SK-N-DZ (cell line): ENCODE measurements at places on chromosomes 6 and 20.

- no peak for DNase-seq
These were observed at the start of gene RREB1 for GRCh38 chr6:7107578-7108195. RREB1 (plus strand) TSS chr6:7107961; CDS start chr6:7181912, 73,951 bp downstream.

- DNase-seq: no peak
These were observed 232.9 kb upstream of the SASH1 start for GRCh38 chr6:148109732-148110131.

GRCh38 chr6:106252687-106253086, 72.9 kb downstream of the ATG5 start:
- DNase-seq: no peak

- DNase-seq: peak; percentile 27
These were observed 2.8 kb upstream of the ZNF512B start for GRCh38 chr20:63972312-63973159.

GRCh38 chr6:53565886-53566285, 21.0 kb upstream of the GCLC start:
- no peak for DNase-seq
